ENCODE measurements at places on chromosomes 5 and 9.

GRCh38 chr9:8826281-8826680 is 1026.7 kb upstream of the DMAC1 start:
- DNase-seq = no peak

- no peak for DNase-seq
Measured at GRCh38 chr9:71733176-71733575, 35.1 kb downstream of the CEMIP2 start.

DNA sequence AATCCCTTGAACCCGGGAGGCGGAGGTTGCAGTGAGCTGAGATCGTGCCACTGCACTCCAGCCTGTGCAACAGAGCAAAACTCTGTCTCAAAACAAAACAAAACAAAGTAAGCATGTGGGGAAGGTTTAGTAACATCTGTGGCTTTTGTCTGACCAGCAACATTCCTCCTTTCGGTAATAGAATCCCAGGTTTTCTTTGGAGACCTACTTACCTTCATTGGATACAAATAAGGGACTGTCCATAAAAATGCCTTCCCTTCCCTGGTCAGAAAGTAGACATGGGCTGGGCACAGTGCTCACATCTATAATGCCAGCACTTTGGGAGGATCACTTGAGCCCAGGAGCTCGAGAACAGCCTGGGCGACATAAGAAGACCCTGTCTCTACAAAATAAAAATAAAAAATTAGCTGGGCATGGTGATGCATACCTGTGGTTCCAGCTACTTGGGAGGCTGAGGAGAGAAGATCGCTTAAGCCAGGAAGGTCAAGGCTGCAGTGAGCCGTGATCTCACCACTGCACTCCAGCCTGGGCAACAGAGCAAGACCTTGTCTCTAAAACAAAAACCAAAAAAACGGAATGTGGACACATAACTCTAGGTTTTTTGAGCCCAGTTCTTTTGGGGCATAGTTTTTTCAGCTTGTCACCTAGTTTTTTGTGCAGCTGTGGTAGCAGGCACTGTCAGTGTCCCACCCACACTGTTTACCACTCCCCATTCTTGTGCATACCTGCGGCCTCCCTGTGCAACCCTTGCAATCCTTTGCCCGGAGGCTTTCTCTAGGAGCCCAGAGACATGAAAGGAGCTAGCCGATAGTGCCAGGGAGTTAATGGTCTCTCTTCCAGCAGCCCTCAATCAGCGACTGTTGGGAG is 9.0 kb upstream of the SPINK4 start:
- DNase-seq = no peak

DNA sequence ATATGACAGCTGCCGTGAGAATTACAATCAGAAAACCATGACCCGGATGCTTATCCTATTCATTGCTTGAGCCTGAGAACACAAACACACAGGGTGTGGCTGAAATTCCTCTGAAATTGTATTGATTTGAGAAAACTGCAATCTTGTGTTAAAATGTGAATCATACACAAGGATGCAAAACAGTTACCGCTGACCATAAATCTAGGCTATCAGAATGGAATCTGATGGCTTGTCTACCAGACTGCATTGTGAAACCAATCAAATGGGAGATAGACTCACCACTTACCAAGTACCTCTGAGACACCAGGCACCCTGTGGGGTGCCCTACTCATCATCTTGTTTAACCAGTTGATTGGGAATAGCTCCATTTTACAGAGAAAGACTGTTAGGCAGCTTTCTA is 188.7 kb upstream of the MSX2 start:
- no peak for DNase-seq

DNA sequence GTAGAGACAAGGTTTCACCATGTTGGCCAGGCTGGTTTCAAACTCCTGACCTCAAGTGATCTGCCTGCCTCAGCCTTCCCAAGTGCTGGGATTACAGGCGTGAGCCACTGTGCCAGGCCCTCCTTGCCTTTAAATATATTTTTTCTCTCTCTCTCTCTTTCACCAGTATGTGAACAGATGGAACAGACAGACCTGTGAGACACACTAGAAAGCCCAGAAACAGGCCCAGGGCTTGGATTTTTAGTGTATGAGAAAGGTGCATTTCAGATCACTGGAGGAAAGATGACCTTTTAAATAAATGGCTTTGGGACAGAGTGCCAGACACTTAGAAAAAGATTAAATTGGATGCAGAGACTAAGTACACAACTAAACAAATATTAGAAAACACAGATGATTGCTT is 3.1 kb downstream of the RASGEF1C start:
- DNase-seq = no peak

DNA sequence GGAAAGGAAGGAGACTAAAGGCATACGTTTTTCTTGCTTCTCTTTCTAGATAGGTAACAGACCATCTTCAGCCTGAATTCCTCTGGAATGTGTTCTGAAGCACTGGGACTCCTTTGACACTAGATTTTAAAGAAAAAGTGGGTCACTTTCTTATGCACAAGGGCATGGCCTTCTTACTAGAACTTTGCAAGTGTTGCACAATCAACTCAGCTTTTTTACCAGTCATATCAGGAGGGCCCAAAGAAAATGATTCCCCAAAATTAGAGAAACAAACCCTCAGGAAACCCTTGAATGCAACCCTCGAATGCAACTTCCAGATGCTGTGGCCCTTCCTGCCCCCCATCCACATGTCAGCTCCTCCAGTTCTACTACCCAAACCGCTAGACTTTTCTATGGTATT is 93.9 kb downstream of the YTHDC2 start:
- no peak for DNase-seq

DNA sequence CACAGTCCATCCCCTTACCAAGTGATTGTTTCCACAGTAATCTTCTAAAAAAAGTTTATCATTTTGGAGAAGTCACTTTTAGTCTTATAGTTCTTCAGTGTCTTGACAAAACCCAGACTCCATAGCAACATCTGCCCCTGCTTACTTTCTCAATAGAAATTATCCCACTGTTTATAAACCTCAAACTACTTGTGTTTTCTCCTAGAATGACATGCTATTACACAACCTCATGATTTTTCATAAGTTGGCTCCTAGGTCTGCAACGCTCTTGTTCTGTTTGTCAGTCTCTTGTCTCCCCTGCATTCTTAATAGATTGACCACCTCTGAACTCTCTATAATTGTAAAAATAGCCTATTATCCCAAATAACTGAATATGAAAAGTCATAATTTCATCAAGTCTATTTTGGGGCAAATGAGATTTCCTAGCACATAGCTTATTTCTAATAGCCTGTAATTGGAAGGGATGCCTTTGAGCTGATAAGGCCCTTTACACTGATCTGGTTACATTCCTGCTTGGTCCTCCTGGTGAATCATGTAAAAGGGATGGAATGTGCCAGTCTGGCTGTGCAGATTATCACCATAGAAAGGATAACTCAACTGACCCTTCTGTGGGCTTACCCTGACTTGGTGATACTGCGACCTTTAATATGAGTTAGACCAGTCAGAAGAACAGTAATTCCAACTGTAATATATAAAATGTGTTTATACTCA is 69.6 kb downstream of the CHSY3 start:
- no peak for DNase-seq

DNA sequence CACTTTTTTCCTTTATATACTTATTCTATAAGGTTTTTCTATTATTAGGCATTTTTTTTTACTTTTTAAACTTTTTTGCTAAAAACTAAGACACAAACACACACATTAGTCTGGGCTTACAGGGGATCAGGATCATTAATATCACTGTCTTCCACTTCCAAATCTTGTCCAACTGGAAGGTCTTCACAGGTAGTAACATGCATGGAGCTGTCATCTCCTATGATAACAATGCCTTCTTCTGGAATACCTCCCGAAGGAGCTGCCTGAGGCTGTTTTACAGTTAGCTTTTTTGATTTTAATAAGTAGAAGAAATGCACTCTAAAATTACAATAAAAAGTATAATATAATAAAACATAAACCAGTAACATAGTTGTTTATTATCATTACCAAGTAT is 345.5 kb upstream of the PTGER4 start:
- no peak for DNase-seq

- no peak for DNase-seq
Measured at GRCh38 chr5:1948111-1948510, 65.4 kb upstream of the IRX4 start.

DNA sequence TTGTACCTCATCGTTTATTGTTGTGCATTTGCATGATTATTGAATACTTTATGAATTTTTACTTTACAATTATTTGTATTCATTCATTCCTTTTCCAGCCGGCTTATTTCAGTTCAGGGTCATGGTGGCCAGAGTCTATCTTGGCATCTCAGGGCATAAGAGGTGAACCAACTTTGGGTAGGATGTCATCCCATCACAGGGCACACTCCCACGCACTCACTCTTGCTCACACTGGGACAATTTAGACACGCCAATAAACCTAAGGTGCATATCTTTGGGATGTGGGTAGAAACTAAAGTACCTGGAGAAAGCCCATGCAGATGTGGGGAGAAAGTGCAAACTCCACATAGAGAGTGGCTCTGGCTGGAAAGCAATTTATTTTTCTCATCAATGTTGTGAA is 158.1 kb upstream of the MAST4 start:
- DNase-seq = no peak

GRCh38 chr5:19903611-19904010 is 84.4 kb downstream of the CDH18 start:
- no peak for DNase-seq

- DNase-seq = no peak
Measured at GRCh38 chr5:127343866-127344265, 53.3 kb downstream of the MEGF10 start.

DNA sequence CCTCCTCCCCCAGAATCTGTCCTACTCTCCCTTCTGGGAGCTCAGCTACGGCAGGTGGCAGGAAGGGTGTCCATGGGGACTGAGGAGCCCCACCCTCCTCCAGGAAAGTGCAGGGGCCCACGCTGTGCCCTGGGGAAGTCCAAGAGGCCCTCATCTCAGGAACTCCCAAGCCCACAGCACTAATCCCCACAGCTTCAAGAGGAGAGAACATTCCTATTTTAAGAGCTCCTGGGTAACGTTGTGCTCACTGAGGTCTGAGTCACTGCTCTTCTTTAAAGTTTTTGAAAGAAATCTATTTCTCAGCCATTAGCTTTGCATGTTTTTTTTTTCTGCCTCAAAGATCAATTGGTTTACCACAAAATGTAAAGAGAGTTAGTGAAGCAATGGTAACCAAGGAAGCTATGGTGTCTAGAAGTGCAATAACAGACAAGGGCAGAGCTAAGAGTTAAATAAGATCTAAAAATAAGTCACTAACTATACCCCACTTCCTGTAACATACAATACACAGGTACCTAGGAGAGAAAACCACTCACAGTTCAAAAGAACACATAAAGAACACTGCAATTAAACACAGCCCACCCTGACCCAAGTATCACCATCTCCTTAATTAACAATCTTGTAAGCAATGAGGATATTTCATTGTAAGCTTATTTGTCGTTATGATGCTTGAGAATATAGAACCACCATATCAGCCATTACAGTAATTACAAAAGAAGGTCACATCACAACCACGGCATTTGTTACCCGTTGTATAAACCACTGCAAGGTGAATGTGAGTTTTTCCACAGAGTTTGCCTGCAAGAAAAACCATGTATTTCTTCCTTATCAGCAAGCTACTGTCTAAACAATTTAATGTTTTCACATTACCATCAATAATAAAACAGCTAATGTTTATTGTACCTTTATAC is 382.3 kb upstream of the SLC30A5 start:
- no peak for DNase-seq

DNA sequence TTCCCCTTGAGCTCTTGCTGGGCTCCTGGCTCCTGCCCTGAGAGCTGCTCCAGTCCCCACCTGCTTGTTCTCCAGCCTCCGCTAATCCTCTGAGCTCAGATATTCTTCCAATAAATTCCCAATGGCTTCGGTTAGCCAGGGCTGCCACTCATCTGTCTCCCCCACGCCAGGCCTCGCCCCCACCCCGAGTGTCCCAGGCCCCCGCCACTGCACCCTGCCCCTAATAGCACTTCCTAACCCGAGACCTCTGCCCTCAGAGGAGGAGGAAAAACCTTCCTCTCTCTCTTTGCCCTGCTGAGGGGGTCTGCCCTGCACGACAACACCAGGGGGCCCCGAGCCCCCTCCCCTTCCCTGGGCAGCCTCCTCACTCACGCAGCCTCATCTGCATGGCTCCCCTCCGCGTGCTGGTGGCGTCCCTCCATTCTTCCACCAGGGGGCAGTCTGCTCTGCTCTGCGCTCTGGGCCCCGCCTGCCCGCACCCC is 5.4 kb upstream of the LCN15 start:
- no peak for DNase-seq

DNA sequence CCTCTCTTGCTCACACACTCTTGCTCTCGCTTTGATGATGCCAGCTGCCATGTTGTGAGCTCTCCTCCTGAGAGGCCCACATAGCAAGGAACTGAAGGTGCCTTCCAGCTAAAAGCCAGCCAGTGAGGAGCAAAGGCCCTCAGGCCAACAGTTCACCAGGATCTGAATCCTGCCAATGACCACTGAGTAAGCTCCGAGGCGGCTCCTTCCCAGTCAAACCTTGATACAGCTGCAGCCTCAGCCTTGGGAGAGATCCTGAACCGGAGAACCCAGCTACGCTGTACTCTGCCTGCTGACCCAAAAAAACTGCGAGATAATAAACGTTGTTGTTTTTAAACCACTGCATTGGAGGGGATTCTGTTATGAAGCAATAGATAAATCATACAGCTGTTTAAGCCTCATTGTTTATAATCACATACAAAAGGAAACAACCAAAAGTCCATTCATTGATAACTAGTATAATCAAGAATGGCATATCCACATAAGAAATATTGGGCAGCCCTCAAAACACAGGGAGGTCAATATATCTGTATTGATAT is 49.0 kb upstream of the IFNK start:
- DNase-seq = no peak

DNA sequence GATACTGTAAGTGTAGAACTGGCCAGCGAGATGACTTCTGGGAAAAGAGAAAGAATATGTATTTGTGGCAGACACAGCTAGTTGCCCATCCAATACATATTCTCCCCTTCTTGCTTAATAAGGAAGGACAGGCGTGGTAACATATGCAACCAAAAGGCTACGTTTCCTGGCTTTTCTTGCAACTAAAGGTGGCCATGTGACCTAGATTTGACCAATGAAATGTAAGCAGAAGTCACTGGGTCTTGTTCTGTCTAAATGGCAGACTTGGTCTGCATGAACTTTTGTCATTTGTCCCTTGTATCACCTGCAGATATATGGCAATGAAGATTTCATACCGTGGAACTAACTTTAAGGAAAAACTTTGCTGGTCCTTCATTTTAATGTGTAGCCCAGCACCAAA is 183.8 kb downstream of the CDH12 start:
- no peak for DNase-seq

DNA sequence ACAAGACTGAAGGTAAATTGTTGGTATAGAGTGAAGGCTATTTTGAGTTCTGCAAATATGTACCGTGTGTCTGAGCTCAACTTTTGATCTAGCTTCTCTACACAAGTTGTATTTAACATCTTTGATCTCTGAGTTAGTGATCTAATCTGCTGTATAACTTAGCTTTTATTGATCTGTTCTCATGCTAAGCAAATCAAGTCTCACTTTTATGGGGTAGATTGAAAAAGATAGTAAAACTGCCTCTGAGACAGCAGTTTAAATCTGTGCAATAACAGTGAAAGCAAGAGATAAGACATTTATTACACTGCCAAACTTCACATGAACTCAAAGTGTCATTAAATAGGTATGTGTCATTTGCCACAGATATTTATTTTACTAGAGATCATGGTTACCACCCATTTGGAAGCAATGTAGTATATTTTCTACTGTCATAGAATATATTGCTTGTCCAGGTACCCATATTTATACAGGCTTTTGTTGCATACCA is 477.3 kb downstream of the ISL1 start:
- DNase-seq = no peak

- no peak for DNase-seq
Measured at GRCh38 chr5:170077526-170077925, 28.2 kb upstream of the FOXI1 start.

All from stimulated activated CD8-positive, alpha-beta memory T cell treated with anti-CD3 and anti-CD28 coated beads, Interleukin-12 subunit alpha, Interleukin-12 subunit beta, amount 100 ng/mL, for 1 hour (primary cell).